ENCODE measurements at places on chromosomes 5 and 9.

- DNase-seq: no peak
These were observed 96.6 kb downstream of the SERINC5 start for GRCh38 chr5:80159133-80159815.

DNA sequence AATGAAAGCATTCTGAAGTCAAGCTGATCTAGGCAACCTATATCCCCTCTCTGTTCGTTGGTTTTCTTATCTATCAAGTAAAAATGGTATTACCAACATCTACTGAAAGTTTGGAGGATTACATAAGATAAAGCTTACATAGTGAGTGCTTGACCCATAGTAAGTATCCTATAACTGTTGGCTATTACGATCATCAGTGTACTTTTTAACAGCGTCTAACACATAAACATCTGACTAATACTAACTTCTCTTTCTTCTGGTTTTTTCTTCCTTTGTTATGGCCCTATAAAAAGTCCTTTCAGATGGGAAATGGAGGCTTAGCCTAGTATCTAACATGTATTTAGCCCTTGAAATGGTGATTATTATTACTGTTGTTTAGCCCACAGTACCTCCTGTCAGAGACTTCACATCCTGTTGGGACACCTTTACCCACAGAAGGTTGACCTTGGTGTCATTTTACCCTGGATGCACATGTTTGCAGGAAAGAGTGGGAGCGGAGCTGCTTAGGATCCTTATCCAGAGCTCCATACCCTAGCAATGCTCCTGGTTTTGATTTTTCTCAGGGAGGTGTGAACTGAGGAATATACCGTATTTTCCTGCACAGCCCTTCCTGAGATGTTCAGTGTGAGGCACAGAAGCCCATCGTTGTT lies 6.0 kb downstream of the INSYN2B start:
- DNase-seq: no peak

- no peak for DNase-seq
These were observed 536.8 kb downstream of the BNC2 start for GRCh38 chr9:16333691-16334090.

DNA sequence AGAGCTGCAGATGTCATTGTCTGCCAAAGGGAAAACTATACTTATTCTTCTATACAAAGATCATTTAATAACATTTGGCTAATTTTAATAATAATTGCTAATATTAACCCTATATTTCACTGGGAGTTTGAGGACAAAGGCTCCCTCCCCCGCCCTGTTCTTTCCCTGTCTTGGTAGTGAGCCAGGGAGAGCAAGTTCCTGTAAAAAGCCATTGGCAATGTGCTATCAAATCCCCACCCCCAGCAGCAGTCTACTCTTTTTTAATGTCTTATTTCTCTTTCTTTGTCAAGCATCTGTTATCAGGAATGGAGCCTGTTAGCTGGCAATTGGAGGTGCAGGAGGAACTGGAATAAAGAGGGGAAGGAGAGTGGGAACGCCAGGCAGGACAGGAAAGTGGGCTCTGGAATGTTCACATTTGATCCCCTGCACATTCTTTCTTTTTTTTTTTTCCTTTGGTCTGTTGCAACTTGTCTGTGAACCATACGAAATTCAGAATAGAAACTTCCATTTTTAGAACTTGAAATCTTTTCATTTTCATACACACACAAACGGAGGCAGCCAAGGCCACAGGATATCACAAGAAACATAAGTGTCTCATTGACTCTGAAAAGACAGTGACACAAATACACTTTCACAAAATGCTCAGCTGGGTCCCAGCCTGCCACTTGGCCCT lies 664.8 kb upstream of the ZNF608 start:
- DNase-seq: peak; percentile 33
